ENCODE measurements at places on chromosomes 7 and 10. TPM values are rescaled to one million over a fixed set of nuclear protein-coding genes. Genes with fewer than 3 reads are reported as not detected.

The CNNM1 gene
- 1.7 TPM for total RNA-seq

The DNAJC12 gene
- 8.2 TPM for total RNA-seq

The LIPN gene
- total RNA-seq: not detected

The TEX36 gene
- 0.49 TPM for total RNA-seq

The PITRM1 gene
- total RNA-seq: 37.4 TPM

The SLC16A12 gene
- 0.73 TPM for total RNA-seq

The WNT16 gene
- not detected for total RNA-seq

The TAS2R3 gene
- 26.6 TPM for total RNA-seq

The KCP gene
- total RNA-seq: not detected

The ZNRF2 gene
- 26.7 TPM for total RNA-seq

All from uterus (tissue), 4 donors.